ENCODE measurements at places on chromosomes 13 and 19.

GRCh38 chr13:98068521-98068920 is 74.4 kb upstream of the FARP1 start:
- DNase-seq: no peak

GRCh38 chr19:2329149-2329478 is 630 bp downstream of the SPPL2B start:
- DNase-seq: no peak

- DNase-seq: no peak
Observed at GRCh38 chr13:29704648-29705047, 109.2 kb upstream of the SLC7A1 start.

DNA sequence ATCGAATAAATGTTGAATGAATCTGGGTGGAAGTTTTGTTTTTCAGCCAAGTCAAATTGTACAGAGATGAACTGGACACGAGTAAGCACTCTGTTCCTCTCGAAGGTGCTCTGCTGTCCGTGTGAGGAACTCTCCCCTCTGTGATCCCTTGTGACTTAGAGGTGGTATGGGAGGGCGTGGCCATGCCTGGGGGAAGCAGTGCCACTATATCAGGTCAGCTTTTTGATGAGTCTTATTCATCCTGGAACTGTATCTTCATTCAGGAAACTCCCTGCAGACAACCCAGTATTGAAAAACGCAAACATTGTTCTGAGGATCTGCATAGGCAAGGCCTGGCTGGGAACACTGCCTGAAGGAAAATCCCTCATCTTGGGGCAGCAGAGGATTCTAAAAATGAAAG is 45.7 kb upstream of the FLT1 start:
- DNase-seq: no peak
